Activated CD4-positive, alpha-beta T cell treated with anti-CD3 and anti-CD28 coated beads, Interleukin-2, amount 50 U/mL, for 48 hours (primary cell): ENCODE measurements at places on chromosomes 1 and 21.
A peak's percentile ranks its signal among the peaks of the same experiment; 100 is the strongest.

GRCh38 chr1:71296551-71297134 lies 215.8 kb upstream of the ZRANB2 start:
- DNase-seq: no peak

GRCh38 chr1:113938192-113938591 lies 9.1 kb downstream of the HIPK1 start:
- no peak for DNase-seq

GRCh38 chr1:41399145-41399795 lies 38.0 kb downstream of the FOXO6 start:
- no peak for DNase-seq

DNA sequence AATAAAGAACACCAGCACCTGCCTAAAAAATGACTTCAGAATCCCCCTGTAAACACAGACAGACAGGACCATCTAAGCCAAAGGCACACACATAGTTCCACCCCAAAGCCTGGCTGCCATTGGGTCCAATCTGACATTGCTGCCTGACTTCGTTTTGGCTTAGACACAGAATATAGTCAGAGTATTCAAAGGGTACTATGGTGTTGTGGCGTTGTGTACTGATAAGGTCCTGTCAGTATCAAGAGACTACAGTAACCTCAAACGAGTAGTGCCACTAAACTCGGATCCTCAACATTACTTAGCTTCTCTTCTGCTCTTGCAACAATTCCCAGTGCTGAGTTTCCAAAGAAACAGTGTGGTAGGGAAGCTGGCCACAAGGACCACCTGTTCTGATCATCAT lies 169.3 kb upstream of the NR5A2 start:
- no peak for DNase-seq

GRCh38 chr21:22763442-22763841 lies 1765.2 kb downstream of the NCAM2 start:
- no peak for DNase-seq

DNA sequence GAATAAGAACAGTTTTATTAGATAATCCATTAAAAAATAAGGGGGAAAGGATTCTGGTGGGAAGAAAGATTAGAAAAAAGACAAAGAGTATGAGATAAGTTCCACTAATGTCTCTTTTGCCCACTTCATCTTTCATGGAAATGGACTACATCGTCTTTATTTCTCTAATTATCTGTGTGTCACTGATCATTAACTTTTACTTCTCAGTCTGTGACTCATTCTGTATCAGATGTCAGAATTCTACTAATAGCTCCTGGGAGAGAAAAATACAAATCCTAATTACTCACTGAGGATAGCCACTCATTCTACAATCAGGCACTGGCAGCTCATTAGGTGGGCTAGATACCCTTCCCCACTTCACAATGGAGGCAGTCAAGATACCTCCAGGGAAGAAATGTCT lies 41.7 kb downstream of the ILDR2 start:
- no peak for DNase-seq

DNA sequence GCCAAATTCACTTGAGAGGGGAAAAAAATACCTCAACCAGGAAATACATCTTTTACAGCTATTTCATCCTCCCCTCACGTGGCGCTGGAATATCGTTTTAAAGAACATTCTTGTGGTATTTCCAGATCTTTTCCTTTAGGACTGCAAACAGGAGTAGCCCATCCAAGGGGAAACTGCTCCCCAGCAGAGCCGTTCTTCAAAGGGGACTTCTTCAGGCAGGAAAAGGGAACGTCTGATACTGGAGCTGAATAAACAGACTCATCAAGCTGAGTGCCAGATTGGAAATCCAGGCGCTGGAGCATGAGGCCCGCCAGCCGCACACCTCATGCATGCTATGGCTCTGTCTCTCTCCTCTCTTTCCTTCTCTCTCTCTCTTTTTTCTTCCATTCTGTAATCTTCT lies 34.0 kb upstream of the PROX1 start:
- DNase-seq: no peak

DNA sequence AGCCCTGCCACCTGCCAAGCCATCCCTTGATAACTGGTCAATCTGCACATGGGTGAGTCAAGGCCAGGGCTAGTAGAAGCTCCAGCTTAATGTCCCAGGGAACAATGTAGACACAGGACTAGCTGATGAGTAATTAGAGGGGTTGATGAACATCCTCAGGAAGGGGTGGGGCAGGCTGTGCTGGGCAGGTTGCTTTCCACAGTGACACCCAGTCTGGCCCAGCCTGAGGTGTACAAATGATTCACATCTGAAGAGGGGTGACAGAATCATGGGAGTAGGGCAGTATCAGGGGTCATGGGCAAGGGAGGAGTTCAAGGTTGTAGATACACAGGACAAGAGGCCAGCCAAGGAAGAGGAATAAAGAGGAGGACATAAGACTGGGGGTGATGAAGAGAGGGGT lies 4.3 kb downstream of the LPAR3 start:
- no peak for DNase-seq

DNA sequence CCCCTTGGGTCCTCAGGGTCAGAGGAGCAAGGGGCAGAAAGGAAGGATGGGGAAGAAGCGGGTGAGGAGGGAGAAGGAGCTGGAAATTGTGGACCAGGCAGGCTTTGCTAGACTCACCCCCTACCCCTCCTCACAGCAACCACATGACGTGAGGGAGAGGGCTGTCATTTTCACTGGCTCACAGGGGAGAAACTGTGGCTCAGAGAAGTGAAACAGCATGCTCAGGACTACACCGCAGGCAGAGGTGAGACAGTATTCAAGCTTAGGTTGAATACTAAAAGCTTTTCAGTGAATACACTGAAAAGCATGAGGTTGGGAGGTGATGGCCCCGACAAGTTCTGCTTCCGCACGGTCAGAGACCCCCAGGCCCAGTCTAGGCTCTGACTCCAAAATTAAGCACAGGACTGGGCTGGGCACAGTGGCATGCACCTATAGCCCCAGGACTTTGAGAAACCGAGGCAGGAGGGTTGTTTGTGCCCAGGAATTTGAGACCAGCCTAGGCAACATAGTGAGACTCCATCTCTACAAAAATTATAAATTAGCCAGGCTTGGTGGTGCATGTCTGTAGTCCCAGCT lies 1.2 kb upstream of the CLEC20A start:
- no peak for DNase-seq

DNA sequence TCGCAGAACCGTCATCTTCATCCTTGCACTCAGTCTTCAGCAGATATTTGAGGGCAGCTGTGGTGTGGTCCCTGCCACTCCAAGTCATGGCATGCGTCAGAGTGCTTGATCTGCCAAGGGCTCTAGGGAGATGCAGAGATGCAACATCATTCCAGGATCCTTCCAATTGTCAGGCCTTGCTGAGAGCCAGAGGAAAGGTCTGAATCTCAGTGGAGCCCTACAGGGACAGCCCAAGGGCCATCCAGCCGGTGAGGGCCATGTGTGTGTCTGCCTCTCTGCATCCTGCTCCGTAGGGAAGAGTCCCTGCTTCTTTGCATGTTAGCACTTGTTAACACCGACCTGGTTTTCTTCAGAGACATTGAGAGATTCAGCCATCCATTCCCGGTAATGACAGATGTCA lies 17.6 kb downstream of the MAPKAPK2 start:
- no peak for DNase-seq

- peak; percentile 66 for DNase-seq
These were observed 7.9 kb upstream of the TNNT2 start for GRCh38 chr1:201385299-201385891.

GRCh38 chr1:160744199-160744851 lies 5.3 kb downstream of the SLAMF7 start:
- no peak for DNase-seq
